ENCODE measurements at places on chromosomes 11 and 22.

DNA sequence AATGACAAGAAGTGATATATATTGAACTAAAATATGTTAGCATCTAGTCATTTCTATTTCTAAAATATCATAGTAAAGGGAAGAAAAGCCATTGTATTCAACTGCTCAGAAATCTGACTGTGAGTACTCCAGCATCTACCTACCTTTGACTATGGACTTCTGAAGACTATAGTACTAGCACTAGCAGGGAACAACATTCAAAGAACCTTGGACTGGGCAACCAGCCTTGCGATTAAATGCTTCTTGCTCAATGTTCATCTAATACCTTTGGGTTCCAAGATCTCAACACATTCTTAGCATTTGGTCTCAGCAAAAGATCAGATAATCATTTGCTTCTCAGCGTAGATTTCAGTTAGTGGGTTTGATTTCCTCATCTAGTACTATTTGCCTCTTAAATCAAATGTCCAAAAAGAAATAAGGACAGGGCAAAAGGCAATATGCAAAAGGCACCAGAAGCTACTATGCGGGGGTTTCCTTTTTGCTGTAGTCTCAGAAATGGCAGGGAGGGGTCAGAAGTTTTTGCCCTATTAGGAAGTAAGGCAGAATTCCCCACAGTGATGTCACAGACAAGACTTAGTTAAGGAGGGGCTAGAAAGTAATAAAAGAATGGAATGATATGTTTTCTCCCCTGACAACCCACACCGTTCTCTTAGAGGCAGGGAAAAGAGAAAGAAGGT lies 80.6 kb downstream of the GAB2 start:
- peak; percentile 71 for ATAC-seq

DNA sequence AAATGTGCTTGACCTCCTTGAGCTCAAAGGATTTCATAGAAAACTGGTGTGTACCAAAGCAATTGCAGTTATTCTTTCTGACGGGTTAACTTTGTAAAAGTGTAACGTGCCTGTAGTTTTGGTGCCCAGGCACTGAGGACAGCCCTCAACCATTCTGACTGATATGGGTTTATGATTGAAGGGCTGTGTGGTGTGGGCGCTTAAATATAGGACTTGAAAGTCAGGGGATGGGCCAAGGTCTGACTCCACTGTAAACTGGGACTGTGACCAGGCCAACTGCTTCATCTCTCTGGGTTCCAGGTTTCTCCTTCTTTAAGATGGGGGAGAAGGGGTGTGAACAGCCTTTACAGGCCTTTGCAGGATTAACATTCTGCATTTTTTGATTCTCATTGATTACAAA lies 191.1 kb upstream of the ARHGAP20 start:
- no peak for ATAC-seq

GRCh38 chr11:75773595-75774353 lies 5.2 kb downstream of the DGAT2 start:
- peak; percentile 92 for ATAC-seq

- no peak for ATAC-seq
These were observed 4.5 kb downstream of the MAJIN start for GRCh38 chr11:64967375-64967774.

GRCh38 chr11:125618383-125618782 lies 6.6 kb upstream of the CHEK1 start:
- ATAC-seq, result no peak

DNA sequence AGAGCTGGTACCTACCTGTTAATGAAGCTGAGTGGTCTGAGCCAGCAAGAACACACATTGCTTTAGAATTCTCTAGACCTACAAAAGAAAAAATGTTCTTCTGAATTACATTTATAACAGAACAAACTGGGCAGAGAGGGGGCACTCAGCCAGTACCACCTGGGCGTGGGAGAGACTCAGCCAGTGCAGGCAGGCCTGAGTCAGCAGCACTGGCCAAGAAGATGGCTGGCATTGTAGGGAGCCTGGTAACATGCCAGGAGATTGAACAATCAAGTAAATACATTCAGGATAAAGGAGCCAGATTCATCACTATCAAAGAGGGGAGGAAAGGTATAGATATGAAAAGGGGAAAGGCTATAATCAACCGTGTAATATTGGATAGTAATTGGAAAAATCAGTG lies 19.9 kb downstream of the SERGEF start:
- no peak for ATAC-seq

- no peak for ATAC-seq
These were observed 32.1 kb downstream of the IGLL1 start for GRCh38 chr22:23547818-23548500.

- no peak for ATAC-seq
These were observed 718.1 kb upstream of the ANO3 start for GRCh38 chr11:25613865-25614264.

GRCh38 chr11:69123593-69124545 lies 31.9 kb upstream of the SMIM38 start:
- peak; percentile 62 for ATAC-seq

GRCh38 chr11:74687237-74688023 lies 43.8 kb downstream of the CHRDL2 start:
- no peak for ATAC-seq

All from stimulated activated memory B cell treated with anti-CD40 and anti-IgM and Interleukin-4, amounts not matched to agents 10 μg/mL and 1 μg/mL and 100 μg/mL, for 72 hours (primary cell).